ENCODE measurements at places on chromosomes 7 and 10. TPM values are rescaled to one million over a fixed set of nuclear protein-coding genes. Genes with fewer than 3 reads are reported as not detected.

Gene SKIDA1
- total RNA-seq = 0.59 TPM

Gene CYP3A7
- not detected for total RNA-seq

Gene CYP26C1
- 0.15 TPM for total RNA-seq

DNA sequence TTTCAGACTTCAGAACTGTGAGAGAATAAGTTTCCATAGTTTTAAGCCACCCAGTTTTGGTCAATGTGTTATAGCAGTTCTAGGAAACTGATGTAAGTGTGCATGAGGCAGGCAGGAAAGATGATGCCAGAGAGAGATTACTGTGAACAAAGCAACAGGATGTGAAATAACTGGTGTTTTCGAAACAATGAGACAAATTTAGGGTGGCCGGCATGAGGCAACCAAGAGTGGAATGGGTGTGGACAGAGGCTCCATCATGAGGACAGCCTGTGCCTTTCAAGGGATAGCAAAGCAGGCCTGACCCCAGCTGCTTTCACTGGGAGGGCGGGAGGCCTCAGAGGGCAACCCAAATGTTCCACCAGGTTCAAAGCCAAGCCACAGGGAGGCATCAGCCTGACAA, 67.3 kb upstream of the UCN3 start:
- H3K4me3 ChIP-seq = no peak overlapping the region
- no peak overlapping the region for H3K27ac ChIP-seq
- no peaks in the 10 kb centered on the region for H3K4me1 ChIP-seq
- no peaks in the 10 kb centered on the region for H3K27me3 ChIP-seq
- no peak for DNase-seq

DNA sequence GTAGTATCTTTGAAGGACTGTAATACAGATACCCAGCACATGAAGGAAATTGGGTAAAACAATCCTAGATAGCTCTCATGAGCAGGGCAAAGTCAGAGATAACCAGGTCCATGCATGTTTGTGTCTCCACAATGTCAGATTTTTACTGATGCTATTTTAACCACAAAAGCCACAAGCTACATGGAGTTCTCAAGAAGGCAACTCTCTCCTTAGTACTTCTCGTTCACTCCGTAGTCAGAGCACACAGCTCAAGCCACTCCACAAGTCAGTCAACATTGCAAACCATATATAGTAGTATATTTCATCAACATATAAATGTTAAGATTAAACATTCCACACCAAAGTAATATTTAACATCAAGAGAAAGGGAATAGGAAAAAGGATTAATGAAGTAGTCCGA, 98.0 kb upstream of the PIK3CG start:
- H3K4me1 ChIP-seq = no peaks in the 10 kb centered on the region
- H3K36me3 ChIP-seq = no peaks in the 10 kb centered on the region
- no peak overlapping the region for H3K27ac ChIP-seq

DNA sequence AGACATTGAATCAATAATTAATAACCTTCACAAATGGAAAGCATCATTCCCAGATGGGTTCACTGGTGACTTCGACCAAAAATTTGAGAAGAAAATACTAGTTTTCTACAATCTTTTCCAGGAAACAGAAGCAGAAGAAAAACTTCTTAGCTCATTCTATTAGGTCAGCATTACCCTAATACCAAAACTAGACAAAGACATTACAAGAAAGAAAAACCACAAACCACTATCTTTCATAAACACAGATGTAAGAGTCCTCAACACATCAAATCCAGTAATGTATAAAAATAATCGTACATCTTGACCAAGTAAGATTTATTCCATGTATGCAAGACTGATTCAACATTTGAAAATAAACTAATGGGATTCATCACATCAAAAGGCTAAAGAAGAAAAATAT, 64.0 kb upstream of the CDK1 start:
- no peaks in the 10 kb centered on the region for H3K36me3 ChIP-seq
- DNase-seq = no peak
- H3K27ac ChIP-seq = no peak overlapping the region
- no peaks in the 10 kb centered on the region for H3K27me3 ChIP-seq
- H3K4me3 ChIP-seq = no peak overlapping the region

GRCh38 chr10:52390388-52390787, 76.3 kb downstream of the DKK1 start:
- no peaks in the 10 kb centered on the region for H3K4me1 ChIP-seq
- no peak overlapping the region for H3K27ac ChIP-seq
- DNase-seq = no peak
- no peaks in the 10 kb centered on the region for H3K27me3 ChIP-seq

- H3K27ac ChIP-seq = no peak overlapping the region
- H3K36me3 ChIP-seq = no peaks in the 10 kb centered on the region
- no peaks in the 10 kb centered on the region for H3K27me3 ChIP-seq
These were observed 4.6 kb downstream of the DENND11 start for GRCh38 chr7:141697211-141697871.

DNA sequence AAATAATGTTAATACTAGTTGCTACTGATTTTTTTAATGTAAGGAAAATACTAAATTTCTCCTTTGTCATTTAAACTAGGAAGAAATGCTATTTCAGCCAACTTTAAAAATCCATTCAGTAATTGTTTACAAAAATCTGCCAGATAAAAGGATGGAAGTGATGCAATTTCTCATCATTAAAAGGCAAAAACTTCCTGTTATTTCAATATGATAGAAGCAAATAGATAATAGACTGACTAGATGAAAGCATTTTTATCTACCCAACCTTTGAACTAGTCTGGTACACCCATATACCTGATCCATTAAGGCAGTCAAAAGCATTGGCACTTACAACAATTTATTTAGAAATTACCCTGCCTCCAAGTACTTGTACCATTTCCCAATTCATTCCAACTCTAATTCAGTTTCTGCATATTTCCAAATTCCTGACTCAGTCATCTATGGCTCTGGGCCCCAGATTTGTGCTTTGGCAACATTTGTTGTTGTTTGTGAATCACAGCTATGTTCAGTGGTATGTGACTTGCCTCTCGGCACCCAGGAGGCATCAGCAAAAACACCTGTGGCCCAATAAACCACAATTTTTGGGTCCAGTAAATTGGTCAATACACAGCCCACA, 482.6 kb upstream of the SEMA3A start:
- no peak overlapping the region for H3K27ac ChIP-seq
- no peak for DNase-seq
- H3K4me3 ChIP-seq = no peak overlapping the region
- H3K27me3 ChIP-seq = no peaks in the 10 kb centered on the region
- no peaks in the 10 kb centered on the region for H3K36me3 ChIP-seq
